ENCODE measurements at places on chromosomes 5 and 9.

DNA sequence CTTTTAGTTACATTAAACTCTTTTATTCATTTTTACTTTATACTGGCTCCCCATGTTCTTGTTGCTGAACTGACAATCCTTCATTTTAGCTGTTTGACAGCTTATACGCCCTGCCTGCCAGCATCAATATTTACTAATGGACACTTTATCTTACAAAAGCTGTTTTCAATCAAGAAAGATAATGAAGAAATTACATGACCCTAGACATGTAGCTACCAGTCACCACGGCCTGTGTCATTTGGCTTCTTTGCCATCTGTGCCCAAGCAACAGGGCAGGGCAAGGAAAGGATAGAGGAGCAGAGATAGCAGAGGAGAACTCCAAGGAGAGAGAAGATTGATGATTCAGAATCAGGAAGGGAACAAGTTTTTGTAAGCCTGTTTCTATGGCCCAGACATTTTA is 647.3 kb downstream of the BRINP1 start:
- no peak for DNase-seq

DNA sequence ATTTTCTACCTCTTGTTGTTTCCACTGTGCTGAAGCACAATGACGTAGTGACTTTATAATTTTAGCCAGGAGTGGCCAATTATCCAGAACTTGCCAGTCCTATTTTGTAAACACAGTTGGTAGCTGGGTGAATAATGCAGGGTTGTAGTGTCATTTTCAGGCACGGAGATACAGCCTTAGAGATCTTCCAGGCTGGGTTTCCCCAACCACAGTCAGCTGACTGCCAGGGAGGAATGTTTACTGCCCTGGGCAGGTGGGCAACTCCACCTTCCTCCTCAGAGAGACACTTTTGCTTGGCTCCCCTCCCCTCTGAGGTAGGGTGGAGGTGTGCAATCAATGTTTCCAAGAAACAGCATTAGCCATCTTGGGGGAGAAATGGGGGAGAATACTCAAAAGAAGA is 228.1 kb upstream of the NR4A3 start:
- DNase-seq: no peak

- no peak for DNase-seq
These were observed 82.7 kb upstream of the OLFM1 start for GRCh38 chr9:135004772-135005171.

- DNase-seq: no peak
These were observed 21.1 kb upstream of the CARTPT start for GRCh38 chr5:71697967-71698366.

DNA sequence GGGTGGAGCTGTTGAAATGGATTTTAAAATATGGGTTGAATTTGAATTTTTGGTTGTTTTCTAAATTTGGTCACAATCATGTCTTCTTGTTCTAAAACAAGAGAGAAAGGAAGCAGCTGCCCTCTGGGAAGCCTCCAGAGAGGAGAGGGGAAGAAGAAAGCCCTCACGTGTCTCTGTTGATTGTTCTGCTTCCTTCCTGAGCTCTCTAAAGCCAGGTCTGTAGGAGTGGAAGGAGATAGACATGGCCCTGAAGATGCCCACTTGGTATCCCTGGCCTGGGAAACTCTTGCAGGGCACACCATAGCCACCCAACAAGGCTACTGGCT is 59.6 kb downstream of the GALNT12 start:
- no peak for DNase-seq

GRCh38 chr5:83253720-83254119 is 176.4 kb downstream of the XRCC4 start:
- no peak for DNase-seq

GRCh38 chr9:78788101-78788500 is 491.2 kb downstream of the PSAT1 start:
- no peak for DNase-seq

GRCh38 chr9:79154806-79155205 is 417.0 kb upstream of the TLE4 start:
- no peak for DNase-seq

- no peak for DNase-seq
These were observed 50.3 kb downstream of the MAN2A1 start for GRCh38 chr5:109739741-109740728.

- no peak for DNase-seq
These were observed 68.1 kb upstream of the SPIN1 start for GRCh38 chr9:88319936-88320747.

DNA sequence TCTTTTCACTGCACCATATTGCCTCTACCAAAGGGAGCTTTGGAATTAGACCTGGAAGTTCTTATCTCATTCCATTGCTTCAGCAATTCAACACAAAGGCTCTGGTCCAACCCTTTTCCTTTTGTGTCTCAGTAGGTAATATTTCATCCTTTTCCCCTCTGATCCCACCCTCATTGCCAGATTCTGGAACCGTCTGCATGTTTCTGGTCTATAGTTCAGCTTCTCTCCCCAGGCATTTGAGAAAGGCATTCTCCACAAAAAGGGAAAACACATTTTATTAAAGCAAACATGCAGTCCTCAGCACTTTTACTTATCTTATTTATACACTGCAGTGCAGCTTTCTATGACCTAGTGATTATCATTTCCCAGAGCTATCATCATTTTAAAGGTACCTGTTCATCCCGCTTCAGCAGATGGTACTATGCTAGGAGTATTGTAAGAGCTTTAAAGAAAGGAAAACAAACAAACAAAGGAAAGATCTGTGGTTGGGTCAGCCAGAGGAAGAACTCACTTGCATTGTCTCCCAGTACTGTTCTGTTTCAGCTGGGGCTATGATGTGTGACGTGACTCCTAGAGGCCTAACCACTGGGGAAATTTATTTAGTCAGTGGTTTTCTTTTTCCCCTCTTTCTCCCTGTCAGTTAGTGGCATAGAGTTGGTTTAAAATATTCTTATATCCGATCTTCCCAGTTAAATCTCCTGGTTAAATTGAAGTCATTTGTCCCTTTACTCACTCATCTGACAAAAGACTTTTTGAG is 269.2 kb downstream of the TMEM38B start:
- no peak for DNase-seq

GRCh38 chr9:77800924-77801551 is 152.9 kb upstream of the GNA14 start:
- no peak for DNase-seq

- no peak for DNase-seq
These were observed 222.3 kb downstream of the PARP8 start for GRCh38 chr5:50888751-50889150.

GRCh38 chr5:12876541-12877298 is 972.5 kb upstream of the CTNND2 start:
- DNase-seq: no peak

GRCh38 chr5:168883991-168884390 is 304.8 kb upstream of the PANK3 start:
- DNase-seq: no peak

GRCh38 chr5:179585941-179586401 is 35.6 kb downstream of the RUFY1 start:
- DNase-seq: no peak

DNA sequence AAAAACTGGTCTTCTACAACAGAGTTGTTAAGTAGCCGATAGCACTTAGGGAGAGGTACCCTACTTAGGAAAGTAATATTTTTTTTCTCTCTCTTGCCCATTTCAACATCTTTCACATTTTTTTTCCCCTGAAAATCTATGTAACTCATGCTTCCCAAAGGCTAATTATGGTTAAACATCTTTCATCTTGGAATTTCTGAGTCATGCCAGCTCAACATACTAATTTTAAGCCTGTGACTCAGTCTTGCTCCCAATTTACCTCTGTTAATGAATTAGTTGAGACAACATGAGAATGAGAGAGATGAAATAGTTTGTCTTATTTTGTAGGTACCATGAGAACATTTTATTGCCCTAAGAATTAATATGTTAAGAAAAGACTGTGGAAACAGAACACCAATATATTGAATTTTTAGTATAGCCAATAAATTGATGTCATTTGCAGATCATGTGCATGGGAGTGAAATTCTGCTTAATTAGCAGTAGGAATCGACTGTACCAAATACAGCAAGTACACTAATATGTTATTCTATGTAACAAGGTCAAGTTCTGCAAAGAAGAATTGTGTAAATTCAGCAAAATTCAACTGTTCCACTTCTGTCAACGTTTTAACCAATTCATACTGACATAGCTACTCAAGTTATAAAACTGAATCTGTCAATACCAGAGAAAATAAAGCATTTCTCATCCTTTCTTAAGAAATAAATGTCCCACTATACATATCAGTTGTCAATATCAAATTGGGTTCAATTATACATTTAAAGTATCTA is 550.0 kb downstream of the PTPRD start:
- no peak for DNase-seq

DNA sequence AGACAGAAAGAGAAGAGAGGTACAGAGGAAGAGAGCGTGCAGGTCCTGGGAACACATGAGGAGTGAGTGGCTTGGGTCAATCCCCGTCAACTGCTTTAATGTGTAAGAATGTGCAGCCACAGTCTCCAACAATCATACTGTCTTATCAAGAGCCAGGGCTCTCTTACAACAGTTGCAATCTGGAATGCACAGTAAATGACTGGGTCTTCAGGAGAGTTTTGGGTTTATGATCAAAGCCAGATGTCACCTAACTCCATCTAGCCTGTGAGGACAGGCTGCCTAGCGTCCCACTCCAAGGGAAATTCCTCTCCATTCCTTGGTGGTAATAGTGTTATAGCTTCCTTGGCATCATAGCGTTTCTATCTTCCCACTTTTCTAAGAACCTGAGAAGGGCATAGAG is 75.0 kb upstream of the TRIO start:
- DNase-seq: no peak

DNA sequence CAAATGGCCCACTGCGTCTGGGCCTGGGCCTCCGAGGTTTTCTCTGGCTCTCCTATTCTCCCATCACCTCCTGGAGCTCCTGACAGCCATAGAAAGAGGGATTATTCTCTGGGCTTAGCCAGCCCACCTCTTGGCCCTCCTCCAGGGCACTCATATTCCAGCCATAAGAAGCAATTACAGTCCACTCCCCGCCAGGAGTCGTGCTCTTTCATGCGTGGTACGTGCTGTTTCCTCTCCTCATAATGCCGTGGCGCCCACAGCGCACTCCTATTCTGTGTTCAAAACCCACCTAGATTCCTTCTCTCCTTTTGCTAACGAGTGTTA is 240.8 kb upstream of the ZNF462 start:
- DNase-seq: no peak

DNA sequence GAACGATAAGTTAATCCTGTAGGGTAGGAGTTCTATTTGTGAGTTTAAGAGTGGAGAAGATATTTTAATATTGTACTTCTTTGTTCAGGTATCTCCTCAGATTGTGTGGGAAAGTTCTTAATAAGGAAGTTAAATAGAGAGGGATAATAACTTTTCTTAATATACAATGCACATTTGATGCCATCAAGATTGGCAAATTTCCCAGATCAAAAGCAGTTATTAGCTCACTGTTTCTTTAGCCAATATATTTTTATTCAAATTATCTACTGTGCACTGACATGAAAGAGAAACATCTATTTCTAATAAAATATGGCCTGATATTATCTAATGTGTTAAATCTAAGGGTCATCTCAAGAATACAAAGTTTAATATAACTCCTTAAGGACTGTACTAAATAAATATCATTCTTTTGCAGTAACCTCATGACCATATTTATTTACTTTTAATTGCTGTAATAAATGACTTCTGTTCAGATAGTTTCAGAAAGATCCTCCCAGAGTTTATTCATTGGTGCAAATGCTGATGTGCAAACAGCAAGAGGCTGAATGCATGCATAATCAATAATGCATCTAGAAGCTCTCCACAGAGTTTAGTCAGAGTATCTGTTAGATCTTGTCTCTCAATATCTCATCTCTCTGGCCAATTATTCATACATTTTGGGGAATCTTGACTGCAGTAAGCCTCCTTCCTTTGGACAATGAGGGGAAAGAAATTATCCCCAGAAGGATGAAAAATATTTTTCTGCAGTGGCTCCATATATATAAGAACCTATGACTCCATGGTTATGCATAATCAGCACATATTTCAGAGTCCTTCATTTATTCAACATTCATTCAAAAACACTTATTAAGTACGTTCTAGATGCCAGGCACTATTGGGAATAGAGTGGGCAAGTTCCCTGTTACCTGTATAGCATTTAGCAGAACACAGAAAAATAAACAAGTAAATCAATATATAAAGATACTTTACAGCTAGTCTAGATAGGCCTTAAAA is 85.3 kb downstream of the SPATA31D1 start:
- no peak for DNase-seq

DNA sequence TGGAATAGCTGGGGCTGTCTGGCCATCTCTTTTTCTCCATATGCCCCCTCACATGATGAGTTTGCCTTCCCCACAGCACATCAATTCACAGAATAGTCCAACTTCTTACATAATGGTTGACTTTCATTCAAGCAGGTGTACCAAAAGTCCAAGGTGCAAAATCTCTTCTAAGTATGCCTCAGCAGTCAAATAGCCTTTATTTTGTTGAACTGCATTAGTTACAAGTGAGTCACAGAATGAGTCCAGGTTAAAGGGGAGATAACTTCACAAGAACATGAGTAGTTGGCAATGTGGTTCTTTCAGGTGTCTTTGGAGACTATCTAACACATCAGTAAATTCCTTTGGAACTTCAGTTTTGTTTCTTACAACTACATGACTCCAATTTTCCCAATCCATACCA is 672.5 kb downstream of the PRELID2 start:
- no peak for DNase-seq

DNA sequence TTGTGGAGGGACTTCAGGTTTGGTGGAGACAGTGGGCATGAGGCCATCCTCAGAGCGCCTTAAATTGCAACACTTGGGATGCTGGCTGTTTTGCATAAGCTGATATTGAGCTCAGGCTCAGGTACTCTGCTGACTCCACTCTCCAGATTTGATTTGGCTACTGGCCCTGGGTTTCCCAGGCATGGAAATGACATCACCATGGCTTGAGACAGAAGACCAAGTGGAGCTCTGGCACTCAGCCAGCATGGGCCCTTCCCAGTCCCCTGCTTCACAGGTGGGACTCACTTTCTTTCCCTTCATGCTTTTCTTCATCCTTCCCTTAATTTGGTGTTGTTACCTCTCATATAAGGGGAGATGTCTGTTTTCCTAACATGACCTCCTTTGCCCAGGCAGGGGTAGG is 72.0 kb upstream of the IL12B start:
- DNase-seq: no peak

DNA sequence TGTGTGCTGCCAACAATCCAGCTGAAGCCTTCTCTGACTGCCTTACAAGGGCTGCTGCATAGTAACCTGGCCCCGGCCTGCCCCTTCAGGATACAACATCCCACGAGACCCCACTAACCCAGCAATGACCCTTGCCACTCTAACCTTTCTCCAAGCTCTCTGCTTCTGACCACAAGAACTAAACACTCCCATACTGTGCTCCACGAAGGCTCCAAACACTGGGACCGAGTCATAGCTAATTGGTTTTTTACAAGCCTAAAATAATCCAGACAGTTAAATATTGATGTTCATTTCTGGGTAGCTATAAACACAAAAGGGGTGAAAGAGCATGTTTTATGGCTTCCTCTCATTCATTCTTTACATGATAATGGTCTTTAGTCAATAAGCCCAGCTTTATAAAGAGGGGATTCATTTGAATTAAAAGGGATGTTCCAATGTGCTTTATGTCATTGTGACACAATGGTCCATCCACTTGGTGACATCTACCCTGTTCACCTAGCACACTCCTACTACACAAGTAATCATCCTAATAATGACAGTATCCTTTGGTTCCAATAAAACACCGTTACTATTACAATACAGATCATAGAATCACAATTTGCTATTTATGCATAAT is 16.2 kb upstream of the TLE4 start:
- no peak for DNase-seq

GRCh38 chr5:6498968-6499367 is 50.3 kb downstream of the UBE2QL1 start:
- DNase-seq: no peak

GRCh38 chr9:38126730-38127129 is 57.7 kb upstream of the SHB start:
- no peak for DNase-seq
